ENCODE measurements at places on chromosomes 13 and 19.

DNA sequence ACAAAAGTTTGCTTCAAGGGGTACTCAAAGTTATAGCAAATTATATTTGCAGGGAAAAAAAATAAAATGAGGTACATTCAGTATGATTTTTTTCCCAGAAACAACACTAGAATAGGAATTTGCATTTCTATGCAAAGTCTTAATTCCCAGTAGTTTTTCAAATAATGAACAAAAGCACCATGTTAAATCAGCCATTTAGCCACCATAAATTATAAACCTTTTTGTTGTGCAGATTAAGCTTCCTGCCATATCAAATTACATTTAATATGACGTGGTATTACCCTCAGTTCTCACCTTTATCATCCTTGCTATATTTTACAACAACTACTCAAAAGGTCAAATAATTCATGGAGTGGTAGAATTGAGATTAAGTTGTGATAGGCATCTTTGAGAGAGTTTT lies 136.6 kb upstream of the FRY start:
- DNase-seq: no peak

DNA sequence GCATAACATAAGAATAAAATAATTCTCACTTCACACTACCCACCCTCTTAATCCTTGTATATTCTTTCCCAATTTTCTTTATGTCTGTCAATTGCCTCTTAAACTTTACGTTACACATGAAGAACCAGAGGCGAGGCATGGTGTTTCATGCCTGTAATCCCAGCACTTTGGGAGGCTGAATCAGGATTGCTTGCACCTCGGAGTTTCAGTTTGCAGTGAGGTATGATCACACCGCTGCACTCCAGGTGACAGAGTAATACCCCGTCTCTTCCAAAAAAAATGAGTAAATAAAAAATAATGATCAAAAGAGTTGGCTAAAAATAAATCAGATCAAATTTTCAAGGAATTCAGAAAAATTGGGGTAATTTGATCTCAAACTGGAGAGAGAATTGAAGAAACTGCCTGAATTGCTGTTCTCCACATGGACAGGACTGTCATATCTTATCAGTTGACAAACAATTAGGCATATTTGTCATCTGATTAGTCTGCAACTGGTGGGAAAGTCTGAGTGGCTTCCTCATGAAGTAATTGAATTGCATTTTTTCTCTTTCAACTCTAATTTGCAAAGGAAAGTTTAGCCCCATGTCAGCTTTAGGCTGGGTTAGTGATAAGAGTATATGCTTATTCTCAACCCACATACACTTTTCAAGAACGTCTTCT lies 302.9 kb downstream of the ITGBL1 start:
- DNase-seq: no peak

- peak; percentile 52 for DNase-seq
Observed at GRCh38 chr19:14563989-14564651, 7.7 kb downstream of the NDUFB7 start.

- DNase-seq: no peak
Observed at GRCh38 chr13:60229708-60230272, 66.1 kb upstream of the DIAPH3 start.

DNA sequence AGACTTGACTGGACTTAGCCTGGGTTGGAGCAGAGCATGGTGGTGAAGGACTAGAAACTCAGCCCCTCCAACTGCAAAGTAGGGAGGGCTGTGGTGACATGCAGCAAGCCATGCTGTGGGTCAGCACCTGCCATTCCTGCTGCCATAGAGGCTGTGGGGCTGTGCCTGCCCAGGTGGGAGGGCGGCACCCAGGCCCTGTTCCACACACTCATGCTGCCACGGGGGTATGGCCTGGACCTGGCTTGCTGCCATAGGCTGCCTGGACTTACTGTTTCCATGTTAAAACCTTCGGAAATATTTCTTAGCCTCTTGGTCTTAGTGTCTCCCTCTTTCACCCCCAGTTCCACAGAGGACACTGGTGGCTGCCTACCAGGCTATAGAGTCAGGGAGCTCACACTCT lies 29.3 kb downstream of the CILP2 start:
- DNase-seq: no peak

GRCh38 chr13:29472332-29472961 lies 123.0 kb downstream of the SLC7A1 start:
- DNase-seq: peak; percentile 49

- peak; percentile 77 for DNase-seq
Observed at GRCh38 chr19:48169578-48169938, 586 bp downstream of the LIG1 start.

DNA sequence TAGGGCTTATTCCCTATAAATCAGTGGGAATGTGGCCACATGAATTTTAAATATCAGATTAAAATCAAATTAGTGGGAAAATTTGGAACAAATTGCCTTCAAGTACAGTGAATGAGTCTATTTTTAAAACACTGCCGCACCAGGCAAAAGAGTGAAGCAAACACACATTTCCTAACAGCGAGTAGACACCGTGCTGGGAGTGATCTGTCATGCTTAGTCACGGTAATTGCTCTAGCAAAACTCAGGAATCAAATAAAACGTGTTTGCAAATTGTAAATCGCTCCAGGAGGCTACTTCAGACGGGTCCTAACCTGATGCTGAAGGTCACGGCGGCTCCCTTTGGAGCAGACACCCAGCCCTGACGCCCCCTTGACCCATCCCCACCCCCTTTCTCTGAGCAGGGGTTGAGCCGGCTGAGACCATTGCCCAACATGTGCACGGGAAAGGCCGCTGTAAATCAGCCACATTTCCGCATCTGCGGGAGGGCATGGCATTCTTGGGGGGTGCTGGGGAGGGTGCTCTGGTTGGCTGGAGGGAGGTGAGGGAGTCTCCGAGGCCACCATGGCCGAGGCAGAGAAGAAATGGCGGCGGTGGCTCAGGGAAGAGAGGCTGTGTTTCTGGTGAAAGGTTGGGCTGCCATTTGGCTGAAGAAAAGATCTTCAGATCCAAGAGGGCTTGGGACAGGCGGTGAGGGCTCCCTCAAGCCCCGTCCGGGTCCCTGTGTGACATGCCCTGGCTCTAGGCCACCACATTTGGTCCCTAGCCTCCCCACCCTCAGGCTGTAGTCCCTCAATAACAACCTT lies 8.9 kb downstream of the CEBPA start:
- DNase-seq: no peak

DNA sequence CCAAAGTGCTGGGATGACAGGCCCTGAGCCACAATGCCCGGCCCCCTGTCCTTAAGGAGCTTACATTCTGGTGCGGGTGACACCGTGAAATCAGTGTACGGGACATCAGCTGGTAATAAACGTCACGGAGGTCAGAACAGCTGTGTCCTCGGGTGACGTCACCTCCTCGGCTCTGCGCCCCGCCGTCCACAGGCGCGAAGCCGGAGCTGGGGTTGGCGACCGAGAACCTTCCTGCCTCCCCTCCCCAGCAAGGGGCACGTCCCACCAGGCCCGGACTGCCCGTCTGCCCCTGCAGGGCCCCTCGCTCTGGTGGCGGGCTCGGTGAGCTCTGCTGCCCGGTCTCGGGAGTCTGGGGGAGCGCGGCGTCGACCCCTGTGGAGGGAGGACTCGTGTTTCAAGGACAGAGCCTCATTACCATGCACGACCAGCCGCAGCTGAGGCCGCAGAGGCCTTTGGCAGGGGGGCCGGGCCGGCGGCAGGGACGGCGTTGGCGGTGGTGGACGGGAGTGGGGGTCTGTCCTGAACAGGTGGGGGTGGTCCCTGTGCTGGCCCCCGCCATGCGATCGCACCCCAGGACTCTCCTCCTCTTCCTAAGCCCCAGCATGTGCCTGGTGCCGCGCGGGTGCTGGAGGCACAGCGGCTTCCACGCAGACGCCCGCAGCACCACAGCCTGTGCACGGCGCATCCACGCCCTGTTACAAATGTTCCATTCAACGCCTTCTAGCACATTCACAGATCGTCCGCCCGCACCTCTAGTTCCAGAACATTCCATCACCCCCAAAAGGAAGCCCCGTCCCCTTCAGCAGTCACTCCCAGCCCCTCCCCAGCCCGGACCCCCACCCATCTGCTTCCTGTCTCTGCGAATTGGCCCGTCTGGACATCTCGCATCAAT lies 5.4 kb downstream of the LINGO3 start:
- DNase-seq: peak; percentile 60

DNA sequence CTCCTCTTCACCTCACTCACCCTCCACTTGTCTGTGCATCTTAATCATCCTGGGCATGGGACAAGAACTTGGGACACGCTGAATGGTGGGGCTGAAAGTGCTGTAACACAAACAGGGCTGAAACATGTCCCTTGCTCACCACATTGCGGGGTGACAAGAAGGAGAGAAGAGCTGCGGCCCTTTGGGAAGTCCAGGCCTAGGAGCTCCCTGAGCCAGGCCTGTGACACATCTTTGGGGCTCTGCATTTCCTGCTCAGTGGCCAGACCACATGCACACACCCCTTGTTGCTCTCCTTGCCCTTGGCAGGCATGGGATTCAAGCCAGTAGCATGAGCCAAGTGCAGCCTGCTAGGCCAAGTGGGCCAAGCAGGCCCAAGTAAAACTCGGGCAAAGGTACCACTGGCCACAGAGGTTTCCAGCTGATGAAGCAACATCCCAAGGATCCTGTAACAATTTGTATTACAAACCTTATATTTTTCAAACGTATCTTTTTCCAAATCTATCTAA lies 1384.3 kb upstream of the PCDH20 start:
- no peak for DNase-seq

DNA sequence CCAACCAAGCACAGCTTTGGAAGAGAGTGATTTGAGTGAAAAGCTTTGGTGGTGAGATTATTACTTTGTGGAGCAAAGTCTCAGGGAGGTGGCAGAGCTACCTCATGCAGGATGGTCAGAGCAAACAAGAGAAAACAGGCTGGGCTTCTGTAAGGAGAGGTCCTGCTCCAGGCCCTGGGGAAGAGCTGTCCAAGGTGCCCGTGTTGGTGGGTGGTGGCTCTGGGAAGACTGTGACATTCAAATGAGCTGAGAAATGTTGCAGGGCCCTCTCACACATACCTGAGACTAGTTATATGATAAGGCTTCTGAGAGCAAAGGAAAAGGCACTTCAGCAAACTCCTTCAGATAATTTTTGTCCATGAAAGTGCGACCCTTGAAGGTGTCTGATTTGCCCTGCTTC lies 205.5 kb upstream of the SOX21 start:
- no peak for DNase-seq

DNA sequence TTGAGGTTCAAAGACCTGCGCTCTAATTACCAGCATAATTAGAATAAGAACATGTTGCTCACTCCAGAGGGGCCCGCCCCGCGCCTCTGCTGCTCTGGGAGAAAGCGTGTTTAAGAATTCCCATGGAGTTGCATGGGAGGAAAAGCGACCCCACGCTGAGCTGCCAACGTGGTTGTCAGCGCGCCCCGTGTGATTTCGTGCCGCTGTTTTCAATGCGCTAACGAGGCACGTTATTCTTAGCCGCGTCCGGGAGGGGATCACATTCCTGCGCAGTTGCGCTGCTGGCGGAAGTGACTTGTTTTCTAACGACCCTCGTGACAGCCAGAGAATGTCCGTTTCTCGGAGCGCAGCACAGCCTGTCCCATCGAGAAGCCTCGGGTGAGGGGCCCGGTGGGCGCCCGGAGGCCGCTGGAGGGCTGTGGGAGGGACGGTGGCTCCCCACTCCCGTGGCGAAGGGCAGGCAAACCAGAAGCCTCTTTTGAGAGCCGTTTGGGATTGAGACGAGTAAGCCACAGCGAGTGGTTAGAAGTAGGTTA lies 173.8 kb upstream of the SOX1 start:
- peak; percentile 39 for DNase-seq

- DNase-seq: peak; percentile 46
Observed at GRCh38 chr13:35475212-35475959, 1.1 kb downstream of the MAB21L1 start.

- DNase-seq: no peak
Observed at GRCh38 chr13:79271616-79272015, 134.4 kb downstream of the RBM26 start.
